Tongue (tissue), 3 donors: ENCODE measurements at places on chromosomes 16 and 17. TPM values are rescaled to one million over a fixed set of nuclear protein-coding genes. Genes with fewer than 3 reads are reported as not detected.

Gene PKMYT1
- total RNA-seq = 12.2 TPM

Gene KRT27
- total RNA-seq = not detected

Gene DNAAF1
- 0.10 TPM for total RNA-seq

Gene PHF12
- total RNA-seq = 23.2 TPM

Gene PRCD
- total RNA-seq = 0.31 TPM

Gene CXCL16
- 4.8 TPM for total RNA-seq

Gene SPPL2C
- total RNA-seq = not detected

Gene CCL22
- not detected for total RNA-seq

Gene ACE
- 9.6 TPM for total RNA-seq

Gene USP6
- total RNA-seq = 0.92 TPM

Gene GNAO1
- 3.9 TPM for total RNA-seq

Gene TMEM238L
- total RNA-seq = not detected

Gene KRT28
- not detected for total RNA-seq

Gene CACNA1H
- total RNA-seq = 40.3 TPM

Gene KRT9
- not detected for total RNA-seq

Gene OSGIN1
- total RNA-seq = 0.21 TPM

Gene CDR2L
- 11.4 TPM for total RNA-seq
